A549 treated with CORT108297 at 1 μM for 4 hours (cell line): ENCODE measurements at places on chromosomes 1 and 21. TPM values are rescaled to one million over a fixed set of nuclear protein-coding genes. Genes with fewer than 3 reads are reported as not detected.

Gene PLEKHN1
- total RNA-seq = 4.7 to 7.6 TPM (median 6.5 TPM) in 5 replicates

Gene ATAD3C
- not detected in 5 replicates for total RNA-seq

Gene ORC1
- total RNA-seq = 18.0 to 19.7 TPM (median 18.6 TPM) in 5 replicates

Gene COA6
- total RNA-seq = 82.9 to 104 TPM (median 88.0 TPM) in 5 replicates

Gene PRDM15
- total RNA-seq = 2.8 to 4.1 TPM (median 3.4 TPM) in 5 replicates
